Activated naive CD4-positive, alpha-beta T cell treated with anti-CD3 and anti-CD28 coated beads, Interleukin-2, amount 50 U/mL, for 72 hours (primary cell): ENCODE measurements at places on chromosomes 2 and 18. TPM values are rescaled to one million over a fixed set of nuclear protein-coding genes. Genes with fewer than 3 reads are reported as not detected.

The KHK gene
- 16.3 TPM for total RNA-seq

The NPHP1 gene
- total RNA-seq: 1.3 TPM

The PSMA8 gene
- 0.45 TPM for total RNA-seq

The HOXD13 gene
- total RNA-seq: not detected

The CROCC2 gene
- not detected for total RNA-seq

GRCh38 chr18:12056034-12056883, 37.4 kb upstream of the ANKRD62 start:
- DNase-seq: no peak

DNA sequence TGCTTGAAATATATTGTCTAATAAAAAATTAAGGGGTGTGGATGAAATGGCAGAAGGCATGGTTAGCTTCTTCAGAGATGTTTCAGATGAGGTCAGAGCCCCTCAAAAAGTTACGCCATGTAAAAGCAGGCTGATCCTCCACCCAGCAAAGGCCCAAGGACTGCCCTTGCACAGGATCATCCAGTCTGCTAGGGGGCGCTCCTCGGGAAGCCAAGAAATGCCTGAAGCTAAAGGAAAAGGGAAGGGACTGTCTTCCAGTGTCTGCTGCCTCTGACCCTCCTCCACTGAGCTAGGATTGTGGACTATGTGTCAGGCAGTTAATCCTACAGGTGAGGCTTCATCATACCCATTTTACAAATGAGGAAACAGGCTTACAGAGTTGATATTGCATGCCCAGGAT, 33.8 kb upstream of the TEX51 start:
- no peak for DNase-seq

GRCh38 chr2:100878000-100878791, 58.3 kb downstream of the NPAS2 start:
- DNase-seq: no peak

GRCh38 chr18:8207996-8208395, 401.2 kb upstream of the RAB12 start:
- no peak for DNase-seq

DNA sequence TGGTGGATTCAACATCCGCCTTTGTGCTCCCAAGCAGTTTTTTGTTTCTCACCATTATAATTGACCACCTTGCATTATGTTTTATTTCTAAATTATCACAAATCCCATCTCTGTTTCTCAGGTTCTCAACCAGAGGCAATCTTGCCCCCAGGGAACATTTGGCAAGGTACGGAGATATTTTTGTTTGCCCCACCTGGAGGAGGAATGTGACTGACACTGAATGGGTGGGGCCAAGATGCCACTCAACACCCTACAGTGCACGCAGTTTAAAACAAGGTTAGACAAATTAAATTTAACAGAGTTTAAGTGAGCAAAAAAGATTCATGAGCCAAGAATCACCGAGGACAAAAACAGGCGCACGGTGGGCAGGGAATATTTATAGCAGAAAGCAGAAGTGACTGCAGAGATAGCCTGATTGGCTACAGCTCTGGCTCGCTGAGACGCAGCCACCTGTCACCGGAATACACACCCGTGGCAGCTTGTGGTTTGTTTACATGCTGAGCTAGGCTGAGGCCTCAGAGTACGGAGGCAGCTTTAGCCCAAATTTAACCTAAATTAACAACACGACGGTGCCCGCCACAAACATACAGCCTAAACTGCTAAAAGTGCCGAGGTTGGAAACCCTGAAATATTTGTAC, 150.0 kb upstream of the ALKAL2 start:
- DNase-seq: no peak

DNA sequence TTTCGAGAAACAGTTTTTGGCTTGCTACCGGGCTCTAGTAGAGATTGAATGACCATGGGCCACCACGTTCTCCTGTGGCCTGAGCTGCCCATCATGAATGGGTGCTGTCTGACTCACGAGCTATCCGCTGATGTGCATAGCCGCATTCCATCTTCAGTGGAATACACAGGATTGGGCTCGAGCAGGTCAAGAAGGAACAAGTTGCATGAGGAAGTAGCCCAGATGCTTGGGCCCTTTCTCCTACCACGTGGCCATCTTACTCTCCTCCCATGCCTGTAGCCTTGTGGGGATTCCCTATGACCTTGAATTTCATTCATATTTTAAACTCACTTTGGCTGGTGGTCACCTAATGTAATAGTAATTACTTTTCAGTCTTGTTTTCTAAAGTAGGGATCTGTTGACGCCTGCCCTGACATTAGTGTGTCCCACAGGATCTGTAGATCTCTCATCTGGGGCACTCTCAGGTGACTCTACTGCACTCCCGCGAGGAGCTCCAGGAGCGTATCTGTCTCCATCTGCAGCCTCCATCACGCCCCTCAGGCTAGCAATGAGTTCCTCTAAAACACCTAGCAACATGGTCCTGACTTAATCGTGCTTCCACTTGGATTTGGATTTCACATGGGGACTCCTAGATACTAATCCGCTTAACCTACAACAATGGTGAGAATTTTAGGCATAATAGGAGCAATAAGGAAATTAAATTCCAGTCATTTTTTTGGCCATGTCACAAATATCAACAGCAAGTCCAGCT, 67.8 kb downstream of the PSMG2 start:
- no peak for DNase-seq

- DNase-seq: no peak
These were observed 82.0 kb upstream of the CCDC195 start for GRCh38 chr2:224798180-224798579.

DNA sequence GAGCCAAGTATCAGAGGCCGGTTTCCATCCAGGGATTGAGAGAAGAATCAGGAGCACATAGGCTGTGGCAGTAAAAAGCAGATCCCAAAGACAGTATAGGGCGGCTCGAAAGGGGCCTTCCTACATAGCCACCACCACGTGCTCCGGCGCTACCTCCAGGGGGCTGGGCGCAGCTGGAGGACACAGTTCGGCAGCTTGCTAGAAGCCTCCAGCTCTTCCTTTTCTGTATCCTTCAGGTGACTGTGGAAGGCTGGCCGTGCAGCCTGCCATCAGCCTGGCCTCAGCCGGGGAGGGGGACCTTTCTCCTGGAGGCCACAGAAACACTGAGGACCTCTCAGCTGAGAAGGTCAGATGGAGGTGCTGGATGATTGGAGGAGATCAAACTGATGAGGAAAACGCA, 183.6 kb upstream of the GLI2 start:
- no peak for DNase-seq
